ENCODE measurements at places on chromosomes 3 and 15.

DNA sequence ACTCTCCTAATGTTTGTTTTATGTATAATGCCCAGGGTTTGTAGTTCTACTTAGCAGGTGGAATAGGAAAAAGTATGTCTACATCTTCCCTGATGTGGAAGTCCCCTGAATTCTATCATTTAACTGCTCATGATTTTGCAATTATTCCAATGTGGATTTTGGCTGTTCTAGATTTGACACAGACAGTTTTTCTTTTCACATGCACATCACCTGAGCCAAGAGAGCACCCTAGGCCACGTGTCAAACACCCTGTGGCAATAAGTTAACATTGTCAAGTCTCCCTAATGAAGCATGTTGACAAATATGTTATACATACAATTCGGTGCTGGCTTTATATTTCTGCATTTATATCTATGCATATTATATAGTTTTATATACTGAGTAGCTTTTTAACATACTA lies 70.0 kb upstream of the SUCLG2 start:
- DNase-seq = no peak

DNA sequence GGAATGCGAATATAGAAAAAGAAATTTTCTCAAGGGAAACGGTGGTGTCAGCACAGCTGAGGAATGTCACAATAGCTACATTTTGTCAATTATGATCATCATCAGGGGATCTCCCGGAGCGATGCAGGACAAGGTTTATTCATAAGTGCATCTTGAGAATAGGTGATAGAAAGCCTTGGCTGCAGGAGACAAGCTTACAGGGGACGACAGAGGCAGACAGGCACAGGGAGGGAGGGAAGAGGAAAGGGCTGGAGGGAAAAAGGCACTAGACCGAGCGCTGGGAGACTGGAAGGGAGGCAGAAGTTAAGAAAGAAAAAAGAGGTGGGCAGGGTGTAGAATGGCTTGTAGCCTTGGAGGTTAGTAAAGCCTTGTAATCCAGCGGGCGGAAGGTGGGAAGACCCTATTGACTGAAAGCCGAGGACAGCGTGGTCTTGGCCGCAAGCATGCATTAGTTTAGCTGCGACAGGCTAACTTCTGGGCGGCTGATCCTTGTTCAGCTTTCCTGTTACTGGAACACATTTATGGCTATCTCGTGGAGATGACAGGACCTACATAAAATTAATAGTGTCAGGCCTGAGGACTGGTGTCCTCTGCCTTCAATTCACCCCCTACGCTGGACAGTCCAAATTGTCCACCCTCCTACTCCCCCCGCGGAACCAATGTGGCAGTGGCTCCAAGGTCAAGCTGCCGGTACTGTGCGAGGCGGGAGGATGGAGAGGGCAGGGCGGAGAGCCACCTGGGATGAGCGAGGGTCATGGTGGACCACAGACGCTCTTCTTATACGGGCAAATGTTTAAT lies 1.4 kb upstream of the NECTIN3 start:
- no peak for DNase-seq

DNA sequence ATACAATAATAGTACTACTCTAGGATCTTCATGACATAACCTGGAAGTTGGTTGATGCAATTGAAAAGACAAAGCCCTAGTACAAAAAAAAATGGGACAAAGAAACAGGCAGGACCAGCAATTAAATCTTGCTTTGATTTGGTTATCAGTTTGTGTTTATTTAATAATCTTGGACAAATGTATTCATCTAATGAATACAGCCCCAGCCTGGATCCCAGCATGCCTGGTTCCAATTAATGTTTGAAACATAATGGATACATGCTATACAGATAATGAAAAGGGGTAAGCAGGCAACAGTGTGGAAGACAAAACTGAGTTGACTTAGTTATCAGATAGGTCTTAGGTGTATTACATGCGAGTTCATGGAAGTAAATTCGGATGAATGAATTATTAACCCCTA lies 29.6 kb upstream of the SATB1 start:
- DNase-seq = no peak

DNA sequence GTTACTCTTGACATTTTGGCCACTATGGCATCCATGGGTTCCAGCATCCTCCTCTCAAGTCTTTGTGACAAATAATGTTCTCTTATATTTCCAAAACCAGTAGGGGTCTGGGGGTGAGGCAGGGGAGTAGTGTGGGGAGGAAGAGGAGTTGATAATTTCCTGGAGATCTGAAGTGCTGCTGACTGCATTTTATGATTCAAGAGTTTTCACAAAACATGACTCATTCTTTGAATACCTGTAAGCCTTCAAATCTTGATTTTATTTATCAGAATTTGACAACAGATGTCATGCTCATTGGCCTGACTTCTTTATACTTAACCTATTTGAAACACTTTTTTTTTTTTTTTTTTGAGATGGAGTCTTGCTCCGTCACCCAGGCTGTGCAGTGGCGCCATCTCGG lies 98.8 kb upstream of the PLXND1 start:
- no peak for DNase-seq

- DNase-seq = no peak
Measured at GRCh38 chr3:110383356-110383755, 688.3 kb upstream of the NECTIN3 start.

- DNase-seq = no peak
Measured at GRCh38 chr3:13107661-13108060, 34.4 kb upstream of the IQSEC1 start.

GRCh38 chr3:10882851-10883250 lies 66.8 kb downstream of the SLC6A11 start:
- DNase-seq = no peak

DNA sequence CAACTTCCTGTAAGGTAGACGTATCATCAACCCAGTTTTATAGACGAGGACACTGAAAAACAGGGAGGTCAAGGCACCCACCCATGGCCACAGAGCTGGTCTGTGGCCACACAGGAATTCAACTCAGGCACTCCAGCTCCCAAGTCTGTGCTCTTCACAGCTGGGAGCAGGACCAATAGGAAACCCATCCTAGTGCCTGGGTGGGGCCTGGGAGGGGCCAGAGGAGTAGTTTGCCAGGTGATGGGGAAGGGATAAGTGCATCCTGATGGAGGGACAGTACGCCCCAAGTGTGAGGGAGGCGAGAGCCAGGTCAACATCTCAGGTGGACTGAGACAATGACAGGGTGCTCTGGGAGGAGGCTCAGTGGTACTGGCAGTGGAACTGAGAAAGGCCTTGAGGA lies 22.0 kb downstream of the KIF9 start:
- DNase-seq = no peak

GRCh38 chr15:59245559-59245958 lies 38.9 kb downstream of the LDHAL6B start:
- no peak for DNase-seq

DNA sequence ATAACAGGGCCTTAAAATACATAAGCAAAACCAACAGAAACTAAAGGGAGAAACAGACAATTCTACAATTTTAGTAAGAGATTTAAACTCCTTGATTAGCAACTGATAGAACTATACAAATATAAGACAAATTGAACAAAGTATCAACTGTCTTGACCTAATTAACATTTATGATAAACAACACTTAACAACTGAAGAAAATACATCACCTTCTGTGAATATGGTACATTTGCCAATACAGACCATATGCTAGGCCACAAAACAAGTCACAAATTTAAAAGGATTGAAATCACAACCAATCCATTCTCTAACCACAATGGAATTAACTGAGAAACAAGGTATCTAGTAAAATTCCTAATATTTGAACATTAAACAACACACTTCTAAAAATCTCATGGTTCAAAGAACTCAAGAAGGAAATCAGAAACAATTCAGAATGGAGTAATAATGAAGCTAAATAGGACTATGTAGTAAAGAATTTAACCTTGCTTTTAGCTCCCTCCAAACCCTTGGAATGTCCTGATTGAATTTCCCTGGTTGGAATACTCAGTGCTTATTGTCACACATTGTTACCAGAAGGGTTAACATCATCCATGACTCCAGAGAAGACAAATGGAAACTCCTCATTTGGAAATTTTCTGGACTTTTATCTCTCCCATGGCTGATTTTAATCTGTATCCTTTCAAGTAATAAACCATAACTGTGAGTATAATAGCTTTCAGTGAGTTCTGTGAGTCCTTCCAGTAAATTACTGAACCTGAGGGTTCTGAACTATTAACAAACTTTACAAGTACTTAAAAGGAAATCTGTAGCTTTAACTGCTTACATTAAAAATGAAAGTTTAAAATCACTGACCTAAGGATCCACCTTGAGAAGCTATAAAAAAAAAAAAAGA lies 88.8 kb downstream of the DLG1 start:
- DNase-seq = no peak

DNA sequence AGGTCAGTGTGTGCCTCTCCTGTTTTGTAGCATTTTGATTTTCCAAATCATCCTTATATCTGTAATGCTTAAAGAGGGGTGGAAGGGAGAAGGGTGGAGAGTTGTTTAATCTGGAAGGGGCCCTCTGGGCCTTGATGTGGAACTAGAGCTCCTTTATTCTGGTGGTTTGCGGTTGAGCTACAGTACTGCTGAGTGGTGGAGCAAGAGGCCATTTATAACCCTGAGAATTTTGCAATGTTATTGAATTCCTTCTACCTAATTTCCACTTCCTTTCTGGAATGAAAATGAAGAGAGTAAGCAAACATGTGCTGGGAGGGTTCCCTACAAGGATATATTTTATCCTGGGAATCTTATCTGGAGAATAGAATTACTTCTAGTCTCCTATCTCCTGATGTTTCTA lies 35.3 kb upstream of the TUBGCP5 start:
- DNase-seq = no peak

GRCh38 chr3:112233083-112233482 lies 60.9 kb downstream of the SLC9C1 start:
- DNase-seq = no peak

DNA sequence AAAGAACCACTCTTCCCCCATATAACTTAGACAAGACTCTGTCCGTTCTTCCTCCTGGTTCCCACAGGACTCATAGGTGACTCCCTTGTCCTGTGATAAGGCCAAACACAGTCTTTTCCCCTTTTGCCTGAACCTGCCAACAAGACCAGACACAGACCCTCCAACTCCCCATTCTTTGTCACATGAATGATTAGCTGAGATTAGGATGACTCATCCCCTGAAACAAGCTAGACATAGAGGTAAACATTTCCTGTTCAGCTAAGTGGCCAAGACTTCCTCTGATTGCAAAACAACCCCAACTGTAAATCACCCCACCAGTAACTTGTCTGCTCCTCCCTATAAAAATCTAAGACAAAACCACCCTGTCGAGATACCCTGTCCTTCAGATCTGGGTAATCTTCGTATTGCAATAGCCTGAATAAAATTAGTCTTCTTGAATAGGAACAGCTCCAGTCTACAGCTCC lies 11.4 kb upstream of the HTR3E start:
- peak; percentile 29 for DNase-seq

DNA sequence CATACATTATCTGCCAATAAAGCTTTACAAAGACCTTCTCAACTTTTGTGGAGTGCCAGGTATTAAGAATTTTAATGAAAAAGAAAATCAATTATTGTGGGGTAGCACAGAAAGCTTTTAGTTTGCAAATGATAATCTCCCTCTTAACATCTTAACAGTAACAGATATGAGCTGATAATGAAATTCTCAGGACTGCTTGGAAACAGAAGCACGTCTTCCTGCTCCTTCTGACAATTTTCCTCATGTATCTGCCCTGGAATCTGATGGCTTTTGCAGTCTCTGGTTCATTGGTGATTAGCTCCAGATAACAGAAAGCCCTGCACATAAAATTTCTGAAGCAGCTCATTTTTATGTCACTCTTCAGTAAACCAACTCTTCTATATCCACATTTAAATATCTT lies 432.4 kb upstream of the PDZRN3 start:
- no peak for DNase-seq

DNA sequence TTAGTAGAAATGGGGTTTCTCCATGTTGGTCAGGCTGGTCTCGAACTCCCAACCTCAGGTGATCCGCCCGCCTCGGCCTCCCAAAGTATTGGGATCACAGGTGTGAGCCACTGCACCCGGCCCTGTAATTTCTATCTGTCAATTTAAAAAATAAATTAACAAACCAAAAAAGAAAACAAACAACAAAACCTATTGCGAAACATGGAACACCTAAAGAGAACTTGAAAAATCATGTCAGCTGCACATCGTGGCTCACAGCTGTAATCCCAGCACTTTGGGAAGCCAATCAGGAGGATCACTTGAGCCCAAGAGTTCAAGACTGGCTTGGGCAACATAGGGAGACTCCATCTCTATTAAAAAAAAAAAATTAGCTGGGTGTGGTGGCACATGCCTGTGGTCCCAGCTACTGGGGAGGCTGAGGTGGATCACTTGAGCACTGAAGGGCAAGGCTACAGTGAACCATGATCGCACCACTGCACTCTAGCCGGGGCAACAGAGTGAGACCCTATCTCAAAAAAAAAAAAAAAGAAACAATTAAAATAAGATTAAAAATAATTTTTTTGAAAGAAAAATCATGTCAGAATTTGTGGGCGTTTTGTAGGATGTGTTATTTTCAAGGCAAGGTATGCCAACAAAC lies 19.6 kb downstream of the PARP6 start:
- no peak for DNase-seq

- no peak for DNase-seq
Measured at GRCh38 chr3:189625071-189625470, 6.1 kb upstream of the TP63 start.

DNA sequence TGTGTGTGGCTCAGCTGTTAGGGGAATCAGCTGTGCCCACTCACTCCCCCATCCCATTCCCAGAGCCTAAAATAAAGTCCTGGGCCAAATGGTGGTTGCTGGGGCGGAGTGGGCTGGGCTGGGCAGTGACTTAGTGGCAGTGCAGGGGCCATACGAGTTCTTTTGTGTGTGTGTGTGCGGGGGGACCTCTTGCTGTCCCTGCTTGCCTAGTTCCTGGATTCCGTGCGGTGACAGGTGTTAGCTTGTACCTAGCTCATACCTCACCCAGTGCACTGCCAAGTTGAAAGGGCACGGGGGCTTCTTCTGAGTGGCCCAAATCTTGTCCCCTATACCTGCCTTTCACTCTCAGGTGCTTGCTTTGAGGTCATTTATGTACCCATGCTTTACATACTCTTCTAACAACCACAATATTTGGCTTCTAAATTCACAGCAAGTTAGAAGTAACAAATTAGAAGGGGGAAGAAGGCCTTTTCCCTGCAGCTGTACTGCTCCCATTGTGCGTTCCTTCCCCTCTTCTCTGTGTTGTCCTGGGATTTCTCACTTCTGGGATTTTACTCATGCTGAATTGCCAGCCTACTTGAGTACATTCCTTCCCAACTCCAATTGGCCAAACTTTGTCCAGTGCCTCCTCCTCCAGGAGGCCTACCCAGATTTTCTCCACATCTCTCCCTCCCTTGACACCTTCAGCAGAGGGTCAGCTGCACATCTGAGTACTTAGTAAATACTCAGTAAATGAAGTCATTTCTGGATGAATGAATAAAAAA lies 66.3 kb upstream of the POLG start:
- no peak for DNase-seq

GRCh38 chr3:42503957-42504333 lies 1.5 kb downstream of the VIPR1 start:
- DNase-seq = no peak
